ENCODE measurements at places on chromosomes 3 and 15.

DNA sequence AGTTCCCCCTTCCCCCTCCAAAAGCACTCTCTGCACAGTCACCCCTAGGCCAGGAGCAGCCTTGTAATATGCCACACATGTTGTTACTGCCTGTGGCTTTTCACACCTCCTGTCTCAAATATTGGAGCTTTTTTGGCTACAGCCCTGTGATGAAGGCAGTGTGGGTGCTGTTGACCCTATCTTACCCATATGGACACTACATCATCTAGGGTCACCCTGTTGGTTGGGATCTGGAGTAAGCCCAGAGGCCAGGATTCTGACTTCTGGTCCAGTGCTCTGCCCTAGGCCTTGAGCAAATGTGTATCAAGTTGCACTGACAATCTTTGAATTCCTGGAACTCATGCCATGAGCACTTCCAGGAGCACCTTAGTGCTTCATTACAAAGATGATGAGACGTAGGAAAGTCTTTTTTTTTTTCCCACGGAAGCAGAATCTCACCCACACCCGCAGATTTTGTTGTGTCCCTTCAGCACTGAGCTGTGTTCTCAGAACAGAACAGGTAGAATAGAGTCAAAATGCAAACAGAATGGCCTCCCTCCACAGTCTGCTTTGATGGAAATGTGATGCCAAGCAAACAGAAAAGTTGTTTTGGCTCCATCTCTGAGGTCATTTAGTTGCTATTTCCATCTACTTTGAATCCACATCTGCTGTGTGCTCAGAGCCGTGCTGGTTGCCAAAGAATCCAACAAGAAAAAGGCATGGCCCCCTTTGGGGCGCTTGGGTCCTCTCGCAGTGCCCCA, 49.6 kb downstream of the SMAD3 start:
- DNase-seq, result no peak

- DNase-seq, result no peak
These were observed 77.5 kb downstream of the RPL22L1 start for GRCh38 chr3:170792471-170792870.

- no peak for DNase-seq
These were observed 14.0 kb upstream of the LARP6 start for GRCh38 chr15:70867911-70868467.

GRCh38 chr15:39621976-39622375, 41.1 kb downstream of the THBS1 start:
- no peak for DNase-seq

DNA sequence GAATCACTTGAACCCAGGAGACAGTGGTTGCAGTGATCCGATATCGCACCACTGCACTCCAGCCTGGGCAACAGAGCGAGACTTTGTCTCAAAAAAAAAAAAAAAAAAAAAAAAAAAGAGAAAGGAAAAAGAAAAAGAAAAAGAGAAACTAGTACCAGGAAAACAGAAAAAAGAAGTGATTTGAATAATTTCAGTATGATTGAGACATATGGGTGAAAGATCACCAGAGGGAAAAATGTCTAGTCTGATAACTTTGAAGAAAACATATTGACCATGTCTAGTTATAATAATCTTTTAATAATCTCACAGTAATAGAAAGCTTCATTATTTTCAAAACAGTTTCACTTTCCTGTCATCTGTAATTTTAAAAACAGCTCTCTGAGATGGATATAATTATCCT, 16.4 kb downstream of the TGFBR2 start:
- DNase-seq, result no peak

- DNase-seq, result no peak
These were observed 193.9 kb downstream of the ZNF621 start for GRCh38 chr3:40718681-40719080.

DNA sequence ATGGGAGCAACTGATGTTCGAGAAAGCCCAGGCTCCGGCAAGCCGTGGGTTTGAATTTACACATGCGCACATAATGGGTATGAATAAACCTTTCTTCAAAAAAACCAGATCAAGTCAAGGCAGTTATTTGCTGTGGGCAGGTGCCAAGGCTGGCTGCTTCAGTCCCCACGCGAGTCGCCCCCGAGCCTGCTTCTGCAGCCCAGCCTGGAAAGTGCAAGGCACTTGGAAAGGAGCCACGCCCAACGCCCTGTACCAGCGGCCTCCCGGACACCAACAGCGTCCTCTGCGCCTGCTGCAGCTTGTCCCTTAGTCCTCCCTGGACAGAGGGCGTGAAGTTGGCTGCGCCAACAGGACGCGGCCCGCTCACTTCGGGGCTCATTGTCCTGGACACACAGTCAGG, 68.9 kb downstream of the KLF15 start:
- no peak for DNase-seq

GRCh38 chr15:57485869-57486268, 105.8 kb upstream of the MYZAP start:
- DNase-seq, result no peak

GRCh38 chr15:50613600-50613999, 67.1 kb upstream of the USP50 start:
- DNase-seq, result no peak

- no peak for DNase-seq
These were observed 121.5 kb downstream of the POLR2M start for GRCh38 chr15:57827971-57828370.

- no peak for DNase-seq
These were observed 68.9 kb downstream of the MYH15 start for GRCh38 chr3:108441518-108441917.

DNA sequence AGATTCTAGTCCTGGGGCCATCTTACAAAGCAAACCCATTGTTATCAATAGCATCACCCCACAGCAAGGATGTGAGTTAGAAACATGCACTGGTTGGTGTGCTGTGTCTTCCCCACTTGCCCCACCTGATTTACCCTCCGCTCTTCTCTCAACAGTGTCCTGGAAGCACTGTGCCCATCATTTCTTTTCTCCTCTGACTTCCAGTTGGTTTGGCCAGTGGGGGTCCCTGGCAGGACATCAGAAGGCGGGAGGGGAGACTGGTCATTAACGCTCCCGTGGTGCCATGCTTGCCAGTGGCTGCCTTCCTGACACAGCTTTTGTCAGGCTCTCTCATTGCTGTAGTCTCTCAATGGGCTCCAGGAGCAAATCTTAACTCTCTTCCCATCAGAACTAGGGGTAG, 11.5 kb upstream of the BUB1B start:
- DNase-seq, result no peak

DNA sequence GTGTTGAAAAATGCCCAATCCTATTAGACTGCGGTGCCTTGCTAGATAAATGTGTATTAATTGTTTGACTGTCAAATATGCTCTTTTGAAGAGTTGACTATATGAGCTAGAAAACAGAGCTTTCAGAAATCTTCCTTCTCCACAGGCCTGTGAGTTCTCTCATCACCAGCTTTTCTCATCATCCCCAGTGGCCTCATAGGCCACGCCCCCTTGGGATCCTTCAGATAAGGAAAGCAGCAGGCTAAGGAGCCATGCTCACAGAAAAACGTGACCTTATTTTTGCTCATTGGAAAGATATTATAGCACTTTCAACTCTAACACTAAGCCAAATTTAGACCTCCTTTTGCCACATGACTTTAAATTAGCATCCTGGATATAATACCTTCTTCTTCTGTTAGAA, 514.4 kb upstream of the ARRDC4 start:
- DNase-seq, result no peak

- DNase-seq, result no peak
These were observed 96.3 kb downstream of the TPRG1 start for GRCh38 chr3:189267981-189268613.

GRCh38 chr3:96267577-96267976, 546.8 kb upstream of the EPHA6 start:
- no peak for DNase-seq

- no peak for DNase-seq
These were observed 84.3 kb downstream of the FLNB start for GRCh38 chr3:58092521-58092920.

DNA sequence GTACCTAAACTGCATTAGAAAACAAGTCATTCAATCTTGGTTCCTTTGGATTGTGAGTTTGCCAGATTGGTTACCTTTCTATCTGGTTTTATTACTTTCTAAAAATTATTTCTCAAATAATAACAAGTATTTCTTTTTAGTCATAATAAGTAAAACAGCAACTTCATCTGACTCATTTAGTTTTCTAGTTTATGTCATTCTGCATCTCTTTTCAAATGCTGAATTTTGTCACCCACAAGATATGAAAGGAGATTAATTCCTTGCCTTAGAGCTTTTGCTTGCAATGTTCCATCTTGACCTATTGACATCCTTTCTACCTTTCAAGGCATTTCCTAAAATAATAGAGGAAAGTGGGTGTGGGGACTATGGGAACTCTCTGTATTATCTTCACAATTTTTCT, 253.6 kb upstream of the PEX5L start:
- no peak for DNase-seq

DNA sequence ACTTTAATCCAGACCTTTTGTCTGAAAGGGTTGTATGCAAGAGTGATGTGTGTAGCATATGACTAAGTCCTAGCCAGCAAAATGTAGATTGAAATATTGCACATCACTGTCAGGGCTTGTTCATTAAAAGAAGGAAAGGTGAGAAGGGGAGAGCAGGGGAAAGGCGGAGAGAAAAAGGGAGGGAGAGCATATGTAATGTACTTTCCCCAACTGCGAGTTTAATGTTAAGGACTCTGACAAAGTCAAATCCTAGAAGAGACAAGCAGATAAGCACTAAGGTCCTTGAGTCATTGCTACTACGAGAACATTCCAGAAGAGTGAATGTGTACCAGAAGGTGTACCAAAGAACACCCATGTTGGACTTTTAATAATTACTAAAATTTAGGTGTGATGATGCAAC, 1336.7 kb downstream of the NSUN3 start:
- DNase-seq, result no peak

GRCh38 chr15:20356911-20357480, 184.6 kb downstream of the GOLGA6L6 start:
- no peak for DNase-seq

- no peak for DNase-seq
These were observed 48.8 kb downstream of the SENP7 start for GRCh38 chr3:101464235-101464634.

DNA sequence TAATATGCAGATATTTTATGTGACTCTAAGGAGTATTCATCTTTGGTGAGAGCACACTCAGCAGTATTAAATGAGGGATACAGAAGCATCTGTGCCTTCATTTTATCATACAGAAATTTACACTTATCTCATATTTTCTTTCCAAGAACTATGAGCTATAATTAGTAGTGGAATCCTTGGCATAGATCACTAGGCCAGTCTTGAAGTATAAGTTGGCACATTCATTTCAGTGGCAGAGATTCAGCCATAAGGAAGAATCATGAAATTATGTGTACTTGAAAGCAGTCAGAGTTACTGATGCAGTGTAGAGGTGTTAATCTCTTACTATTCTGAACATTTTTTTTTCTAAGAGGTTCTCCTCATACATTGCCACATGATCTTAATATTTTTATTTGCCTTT, 393.6 kb upstream of the GOLIM4 start:
- DNase-seq, result no peak

- no peak for DNase-seq
These were observed 217.0 kb upstream of the LRIG1 start for GRCh38 chr3:66717806-66718205.

- no peak for DNase-seq
These were observed 126.9 kb downstream of the CCNL1 start for GRCh38 chr3:157033001-157033400.

DNA sequence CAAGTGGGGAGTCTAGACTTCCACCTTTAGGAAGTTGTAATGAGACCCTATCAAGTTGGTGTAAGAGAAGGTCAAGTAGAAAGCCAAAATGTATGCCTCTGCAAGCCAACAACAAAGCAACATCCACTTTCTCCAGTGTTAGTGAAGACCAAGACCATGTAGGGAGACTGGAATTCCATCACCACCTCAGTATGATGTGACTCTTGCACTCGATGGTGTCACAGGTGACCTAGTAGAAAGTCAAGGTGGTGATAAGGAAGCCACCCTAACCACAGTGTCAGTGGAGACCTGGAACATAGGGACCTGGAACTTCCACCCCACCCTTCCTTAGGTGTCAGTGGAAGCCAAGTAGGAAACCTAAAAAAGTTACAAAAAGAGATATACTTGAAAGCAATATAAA, 278.1 kb upstream of the KCNMB2 start:
- DNase-seq, result no peak

Measured in activated T-helper 1 cell treated with anti-CD3 and anti-CD28 coated beads, Interleukin-2, amount 50 U/mL, for 16 hours (primary cell).